ENCODE measurements at places on chromosomes 2 and 18.

DNA sequence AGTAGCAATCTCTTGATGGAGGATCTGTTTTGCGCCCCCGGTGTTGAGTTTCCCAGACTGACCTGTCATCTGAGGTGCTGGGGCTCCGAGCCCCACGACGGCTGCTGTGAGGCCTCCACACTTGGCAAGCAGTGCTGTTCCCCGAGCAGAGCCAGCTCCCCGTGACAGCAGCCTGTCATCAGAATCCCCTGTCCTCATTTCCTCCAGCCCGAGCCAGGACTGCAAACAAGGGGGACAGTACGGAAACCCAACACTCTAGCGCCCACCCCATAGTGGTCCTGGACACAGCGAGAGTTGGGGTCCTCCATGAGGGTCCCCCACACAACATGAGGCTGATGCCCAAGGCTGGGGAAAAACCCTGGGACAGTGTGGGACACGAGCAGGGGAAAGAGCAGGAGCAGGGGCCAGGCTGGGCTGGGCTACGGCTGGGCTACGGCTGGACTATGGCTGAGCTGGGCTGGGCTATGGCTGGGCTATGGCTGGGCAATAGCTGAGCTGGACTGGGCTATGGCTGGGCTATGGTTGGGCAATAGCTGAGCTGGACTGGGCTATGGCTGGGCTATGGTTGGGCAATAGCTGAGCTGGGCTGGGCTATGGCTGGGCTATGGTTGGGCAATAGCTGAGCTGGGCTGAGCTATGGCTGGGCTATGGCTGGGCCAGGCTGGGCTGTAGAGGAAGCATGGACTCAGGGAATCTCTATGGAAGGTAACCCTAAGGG is 1.5 kb upstream of the KLHL30 start:
- DNase-seq, result peak; percentile 79

DNA sequence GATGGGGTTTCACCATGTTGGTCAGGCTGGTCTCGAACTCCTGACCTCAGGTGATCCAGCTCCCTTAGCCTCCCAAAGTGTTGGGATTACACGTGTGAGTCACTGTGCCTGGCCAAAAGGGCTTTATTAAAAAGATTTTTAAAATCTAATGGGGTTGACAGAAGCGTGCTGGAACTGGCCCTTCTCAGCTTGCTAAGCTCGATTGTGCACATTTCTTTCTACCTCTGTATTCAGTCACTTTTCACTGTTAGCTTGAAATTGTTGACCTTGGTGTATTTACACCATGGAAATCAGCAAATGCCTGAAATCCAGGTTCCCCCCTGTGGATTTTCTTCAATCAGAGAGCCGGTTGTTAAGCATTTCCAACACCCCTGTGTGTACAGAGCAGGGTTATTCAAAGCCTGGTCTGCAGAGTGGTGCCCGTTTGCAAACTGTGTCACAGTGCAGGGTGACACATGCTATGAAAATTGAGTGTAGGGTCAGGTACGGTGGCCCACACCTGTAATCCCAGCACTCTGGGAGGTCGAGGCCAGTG is 140.2 kb downstream of the TGIF1 start:
- DNase-seq, result no peak

DNA sequence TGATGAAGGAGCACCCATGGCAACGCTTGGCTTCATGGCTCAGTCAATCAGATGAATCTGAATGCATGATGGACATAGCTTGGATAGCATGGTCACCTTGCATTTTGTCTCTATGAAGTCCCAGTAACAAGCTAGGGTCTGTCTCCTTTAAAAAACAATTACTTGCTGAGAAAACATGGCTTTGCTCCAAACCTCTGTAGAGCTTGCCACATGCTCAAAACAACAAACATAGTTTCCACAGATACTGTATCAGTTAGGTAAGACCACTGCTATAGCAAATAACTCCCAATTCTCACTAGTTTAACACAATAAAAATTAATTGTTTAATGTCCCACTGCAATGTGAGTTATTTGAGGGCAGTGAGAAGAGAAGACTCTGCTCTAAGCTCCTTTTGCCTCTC is 401.0 kb downstream of the IRS1 start:
- DNase-seq, result no peak

GRCh38 chr2:185417111-185417510 is 321.5 kb upstream of the FSIP2 start:
- DNase-seq, result no peak

DNA sequence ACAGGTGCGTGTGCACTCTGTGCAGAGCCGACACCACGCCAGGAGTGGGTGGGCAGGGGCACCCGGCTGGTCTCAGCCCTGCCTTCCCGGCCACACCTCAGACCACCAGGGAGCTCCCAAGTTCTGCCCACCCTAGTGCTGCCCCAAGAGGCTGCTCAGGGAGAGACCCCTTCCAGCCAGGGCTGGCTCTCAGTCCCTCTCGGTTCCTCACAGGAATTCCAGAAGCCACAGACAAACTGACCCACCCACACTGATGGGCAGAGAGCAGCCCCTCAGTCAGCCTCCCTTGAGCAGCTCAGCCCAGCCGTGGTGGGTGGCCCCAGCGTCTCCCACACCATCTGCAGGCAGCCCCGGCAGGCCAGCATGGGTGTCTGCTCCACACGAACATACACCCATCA is 33.8 kb downstream of the GPC1 start:
- no peak for DNase-seq

GRCh38 chr2:54074606-54075341 is 40.6 kb upstream of the ACYP2 start:
- DNase-seq, result no peak

DNA sequence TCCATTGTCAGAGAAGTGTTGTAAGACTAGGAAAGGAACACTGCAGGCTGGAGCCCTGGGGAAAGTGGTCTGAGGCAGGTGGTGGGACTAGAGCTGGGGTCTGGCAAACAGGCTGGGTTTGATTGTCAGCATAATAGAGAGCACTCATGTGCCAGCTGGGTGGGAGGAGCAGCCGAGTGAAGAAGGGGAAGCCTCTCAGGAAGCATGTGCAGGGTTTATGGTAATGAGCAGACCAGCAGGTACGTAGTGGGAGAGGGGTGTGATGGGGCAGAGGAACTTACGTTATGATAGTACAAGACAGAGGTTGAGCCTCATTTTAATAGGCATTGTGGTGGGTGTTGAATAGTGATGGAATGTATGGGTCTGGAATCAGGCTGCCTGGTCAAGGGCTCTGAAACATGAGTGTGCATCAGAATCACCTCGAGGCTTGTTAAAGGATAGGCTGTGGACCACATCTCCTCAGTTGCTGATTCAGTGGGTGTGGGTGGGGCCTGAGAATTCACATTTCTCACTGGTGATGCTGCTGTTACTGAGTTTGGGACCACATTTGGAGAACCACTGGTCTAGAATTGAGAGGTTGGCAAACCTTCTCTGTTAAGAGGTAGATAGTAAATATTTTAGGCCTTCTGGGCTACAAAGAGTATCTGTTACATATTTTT is 1.7 kb upstream of the MGAT5 start:
- DNase-seq, result no peak

DNA sequence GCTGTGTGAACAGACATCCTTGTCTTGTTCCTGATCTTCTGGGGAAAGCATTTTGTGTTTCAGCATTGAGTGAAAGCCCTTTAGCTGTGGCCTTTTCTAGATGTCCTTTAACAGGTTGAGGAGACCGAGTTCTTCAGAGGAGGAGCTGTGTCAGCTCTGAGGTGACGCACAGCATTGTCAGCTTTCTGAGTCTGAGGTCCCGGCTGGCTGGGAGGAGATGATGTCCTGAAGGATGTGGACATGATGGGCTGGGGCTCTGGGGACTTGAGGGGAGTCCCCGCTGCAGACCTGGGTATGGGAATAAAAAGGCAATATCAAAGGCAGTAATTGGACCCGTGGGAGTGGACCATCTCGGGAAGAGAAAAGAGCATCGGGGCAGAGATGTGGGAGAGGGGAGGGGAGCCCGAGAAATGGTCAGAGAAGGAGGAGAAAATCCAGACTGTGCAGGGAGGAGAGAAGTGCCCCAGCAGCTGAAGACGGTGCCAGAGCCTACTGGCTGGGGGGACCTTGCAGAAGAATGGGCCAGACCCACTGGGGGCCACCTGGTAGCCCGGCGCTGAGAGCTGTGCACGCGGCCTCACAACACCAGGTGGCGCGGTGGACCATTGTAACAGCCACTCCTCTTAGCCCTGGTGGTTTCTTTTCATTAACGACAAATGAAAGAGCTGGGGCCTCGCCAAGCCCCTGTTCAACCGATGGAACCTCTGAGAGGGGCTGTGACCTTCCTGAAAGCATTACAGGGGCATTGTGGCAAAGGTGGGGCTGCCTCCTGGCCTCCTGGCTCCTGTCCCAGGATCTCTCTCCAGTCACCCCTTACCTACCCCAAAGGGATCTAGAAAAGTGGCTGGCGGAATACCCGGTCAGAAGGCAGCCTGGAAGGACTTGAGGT is 61.6 kb downstream of the ST3GAL5 start:
- peak; percentile 79 for DNase-seq

GRCh38 chr18:22765896-22766295 is 167.2 kb upstream of the RBBP8 start:
- DNase-seq, result no peak

DNA sequence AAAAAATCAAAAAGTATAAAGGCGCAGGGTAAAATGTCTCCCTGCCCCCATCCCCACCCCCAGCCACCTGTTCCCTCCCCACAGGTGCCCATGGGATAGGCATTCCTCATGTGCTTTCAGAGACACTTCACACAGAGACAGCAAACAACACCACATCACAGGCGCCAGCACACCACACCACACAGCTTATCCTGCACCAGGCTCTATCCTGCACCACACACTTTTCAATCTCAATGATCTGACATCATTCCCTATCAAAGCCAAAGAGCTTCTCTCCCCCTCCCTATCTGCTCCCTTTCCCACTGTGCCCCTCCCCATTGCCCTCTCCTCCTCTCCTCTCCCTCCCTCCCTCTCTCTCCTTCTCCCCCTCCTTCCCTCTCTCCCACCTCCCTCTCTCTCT is 15.5 kb downstream of the FAM178B start:
- DNase-seq, result no peak

DNA sequence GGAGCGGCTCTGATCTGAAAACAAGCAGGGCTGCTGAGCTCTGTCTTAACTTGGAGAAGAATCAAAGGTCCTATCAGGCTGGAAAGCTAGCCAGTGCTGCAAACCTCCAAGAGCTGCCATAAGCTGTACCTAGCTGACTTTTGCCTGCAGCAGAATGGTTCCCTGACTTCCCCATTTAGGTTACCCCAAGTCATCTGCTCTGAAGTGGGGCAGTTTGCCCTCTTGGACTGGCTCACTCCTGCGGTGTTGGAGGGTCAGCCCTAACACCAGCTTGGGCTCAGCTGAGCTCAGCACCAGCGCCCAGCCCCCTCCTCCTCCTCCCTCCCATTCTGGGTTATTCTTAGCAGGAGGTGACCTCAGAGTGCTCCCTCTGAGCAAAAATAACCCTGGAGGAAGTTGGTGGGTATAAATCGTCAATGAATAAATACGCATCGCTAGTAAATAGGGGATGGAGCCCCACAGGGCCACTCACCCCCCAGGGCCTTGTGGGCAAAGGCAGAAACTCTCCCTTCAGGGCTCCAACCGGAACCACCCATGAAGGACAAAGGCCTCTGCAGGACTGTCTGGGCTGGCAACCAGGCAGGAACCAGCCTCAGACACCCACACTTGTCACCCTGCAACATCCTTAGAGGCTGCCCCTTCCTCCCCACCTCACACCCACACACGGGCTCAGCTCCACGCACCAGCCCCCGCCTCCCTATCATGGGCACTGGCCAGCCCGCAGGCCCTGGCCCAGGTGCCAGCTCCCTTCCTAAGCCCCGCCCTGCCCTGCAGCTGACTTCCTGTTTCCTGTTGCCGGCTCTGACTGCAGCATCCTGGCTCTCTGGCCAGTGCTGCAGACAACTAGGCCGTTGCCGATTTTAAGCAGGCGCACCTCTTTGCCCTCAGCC is 46.9 kb downstream of the DNMT3A start:
- DNase-seq, result no peak

- DNase-seq, result no peak
Measured at GRCh38 chr2:140256080-140256479, 1475.9 kb upstream of the NXPH2 start.

DNA sequence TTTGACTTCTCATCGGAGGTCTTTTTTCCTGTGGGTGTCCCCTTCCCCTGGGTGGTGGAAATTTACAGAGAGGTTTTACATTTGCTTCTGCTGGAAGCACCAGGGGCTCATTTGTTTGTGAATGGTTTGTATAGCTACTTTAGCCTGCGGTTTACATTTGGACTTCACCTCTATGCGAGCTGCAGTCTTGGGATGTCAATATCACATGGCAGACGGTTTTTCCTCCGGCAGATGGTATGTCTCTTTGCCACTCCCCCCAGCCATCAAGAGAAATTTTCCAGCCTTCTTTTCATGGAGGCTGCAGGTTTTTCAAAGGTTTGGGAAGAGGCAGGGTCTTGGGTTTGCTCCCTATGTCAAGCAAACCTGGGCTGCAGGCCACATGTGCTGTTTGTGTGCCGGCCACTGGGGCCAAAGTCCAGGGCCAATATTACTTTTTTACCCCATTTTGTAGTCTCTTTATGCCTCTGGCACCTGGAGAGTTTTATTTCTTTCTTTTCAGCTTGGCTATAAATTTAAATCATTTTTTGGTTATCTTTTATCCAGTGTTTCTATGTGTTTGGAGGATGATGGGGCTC is 23.9 kb upstream of the BOD1L2 start:
- DNase-seq, result no peak

DNA sequence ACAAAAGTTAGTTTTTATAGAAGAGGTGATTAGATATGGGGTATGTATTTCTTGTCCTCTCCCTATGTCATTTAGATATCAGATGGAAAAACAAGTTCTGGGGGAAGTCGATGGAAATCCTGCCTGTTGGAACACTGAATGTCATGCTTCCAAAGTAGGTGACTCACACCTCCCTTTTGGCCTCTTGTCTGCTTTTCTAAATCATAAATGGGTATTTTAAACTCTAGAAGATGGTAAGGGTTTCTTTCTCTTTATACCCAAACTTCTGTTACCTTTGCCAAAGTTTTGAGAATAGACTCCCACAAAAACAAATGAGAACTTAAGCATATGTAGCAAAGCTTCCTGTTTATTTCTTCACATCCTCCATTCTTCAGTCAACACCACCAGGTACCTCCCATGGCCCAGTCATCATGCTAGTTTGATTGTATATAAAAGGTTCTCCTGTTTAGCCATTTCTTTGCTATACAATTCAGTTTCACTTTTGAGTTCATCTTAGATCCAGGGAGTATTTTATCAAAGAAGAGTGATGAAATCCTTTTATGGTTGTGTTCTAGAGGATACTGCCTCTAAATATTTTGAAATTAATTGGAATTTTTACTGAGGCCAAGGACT is 63.9 kb downstream of the PRKRA start:
- no peak for DNase-seq

DNA sequence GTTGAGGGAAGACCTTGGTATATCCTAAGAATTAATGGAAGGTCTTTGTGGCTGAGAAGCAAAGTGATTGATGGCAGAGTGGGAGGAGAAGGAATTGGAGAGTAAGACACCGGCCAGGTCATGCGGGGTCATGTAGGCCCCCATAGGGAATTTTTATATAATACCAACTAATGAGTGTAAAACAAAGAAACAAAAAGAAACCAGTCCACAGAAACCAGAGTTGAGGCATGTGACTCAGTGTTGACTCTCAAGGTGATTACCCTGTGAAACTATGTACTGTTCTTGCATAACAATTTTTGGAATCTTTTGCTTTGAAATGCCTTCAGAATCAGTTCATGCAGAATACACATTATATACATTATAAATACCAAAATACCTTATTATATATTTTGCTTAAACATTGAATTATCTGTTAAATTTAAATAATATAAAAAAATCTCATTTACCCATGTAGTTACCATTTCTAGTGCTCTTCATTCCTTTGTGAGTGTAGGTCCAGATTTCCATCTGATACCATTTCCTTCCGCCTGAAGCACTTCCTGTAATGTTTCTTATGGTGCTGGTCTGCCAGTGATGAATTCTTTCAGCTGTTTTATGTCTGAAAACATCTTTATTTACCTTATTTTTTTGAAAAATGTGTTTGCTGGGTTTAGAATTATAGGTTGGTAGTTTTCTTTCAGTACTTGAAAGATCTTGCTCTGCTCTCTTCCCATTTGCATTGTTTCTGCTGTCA is 8.6 kb downstream of the CLIP4 start:
- DNase-seq, result no peak

Data from HuH-7 (cell line).